Activated T-cell treated with anti-CD3 and anti-CD28 coated beads, Interleukin-2, amount 50 U/mL, for 24 hours (primary cell): ENCODE measurements at places on chromosomes 5 and 9.

- H3K4me3 ChIP-seq, result no peak overlapping the region
- DNase-seq, result peak; percentile 61
- peaks cover 50% of the 10 kb centered on the region for H3K36me3 ChIP-seq
- H3K4me1 ChIP-seq, result peaks cover 7% of the 10 kb centered on the region
- no peak overlapping the region for H3K27ac ChIP-seq
Observed at GRCh38 chr5:53095931-53096525, 13.5 kb downstream of the MOCS2 start.

GRCh38 chr5:141496038-141496437 is 7.2 kb downstream of the PCDHGC5 start:
- H3K4me1 ChIP-seq, result peaks cover 14% of the 10 kb centered on the region
- H3K27ac ChIP-seq, result no peak overlapping the region
- H3K36me3 ChIP-seq, result no peaks in the 10 kb centered on the region
- peaks cover 70% of the 10 kb centered on the region for H3K27me3 ChIP-seq
- DNase-seq, result no peak

DNA sequence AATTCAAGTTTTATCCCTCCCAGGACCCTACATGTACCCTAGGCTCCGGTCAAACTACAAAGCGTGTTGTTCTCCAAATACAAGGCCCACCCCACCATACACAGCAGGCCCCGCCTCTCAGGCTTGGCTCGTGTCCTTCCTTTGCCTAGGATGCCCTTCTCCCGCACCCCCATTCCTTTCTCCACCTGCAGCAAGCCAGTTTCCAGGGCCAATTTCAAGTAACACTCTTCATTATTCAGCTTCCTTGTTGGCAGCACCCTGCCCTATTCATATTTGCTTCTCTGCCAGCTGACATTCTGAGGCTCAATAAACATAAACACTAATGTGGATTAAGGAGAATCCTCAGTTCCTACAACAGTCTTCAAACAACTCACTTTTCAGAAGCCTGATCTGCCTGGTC is 31.7 kb downstream of the EPB41L4B start:
- no peaks in the 10 kb centered on the region for H3K36me3 ChIP-seq
- H3K27me3 ChIP-seq, result peaks cover 3% of the 10 kb centered on the region
- DNase-seq, result no peak
- H3K27ac ChIP-seq, result no peak overlapping the region
- no peaks in the 10 kb centered on the region for H3K4me1 ChIP-seq
- no peak overlapping the region for H3K4me3 ChIP-seq

- peaks cover 3% of the 10 kb centered on the region for H3K27me3 ChIP-seq
- H3K36me3 ChIP-seq, result no peaks in the 10 kb centered on the region
- H3K4me1 ChIP-seq, result peaks cover 4% of the 10 kb centered on the region
- H3K27ac ChIP-seq, result no peak overlapping the region
Observed at GRCh38 chr5:10319202-10319851, 11.6 kb upstream of the CMBL start.

DNA sequence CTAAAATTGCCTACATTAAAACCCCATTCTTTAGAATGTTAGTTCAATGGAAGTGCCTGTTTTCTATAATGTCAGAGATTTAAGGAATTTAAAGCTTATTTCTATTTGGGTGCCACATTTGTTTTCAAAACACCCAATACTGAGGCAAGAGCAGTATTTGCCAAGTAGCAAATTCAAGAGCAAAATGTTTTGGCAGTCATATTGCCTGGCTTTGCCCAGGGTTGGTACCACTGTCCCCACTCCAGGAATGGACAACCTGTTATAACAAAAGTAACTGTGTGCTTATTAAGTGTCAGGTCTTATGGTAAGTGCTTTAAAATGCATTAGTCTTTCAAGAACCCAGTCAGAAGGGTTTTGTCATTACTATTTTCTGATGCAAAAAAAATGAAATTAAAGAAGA is 19.3 kb downstream of the ITGA1 start:
- no peak for DNase-seq
- H3K4me1 ChIP-seq, result peaks cover 46% of the 10 kb centered on the region
- H3K4me3 ChIP-seq, result no peak overlapping the region
- no peaks in the 10 kb centered on the region for H3K27me3 ChIP-seq

DNA sequence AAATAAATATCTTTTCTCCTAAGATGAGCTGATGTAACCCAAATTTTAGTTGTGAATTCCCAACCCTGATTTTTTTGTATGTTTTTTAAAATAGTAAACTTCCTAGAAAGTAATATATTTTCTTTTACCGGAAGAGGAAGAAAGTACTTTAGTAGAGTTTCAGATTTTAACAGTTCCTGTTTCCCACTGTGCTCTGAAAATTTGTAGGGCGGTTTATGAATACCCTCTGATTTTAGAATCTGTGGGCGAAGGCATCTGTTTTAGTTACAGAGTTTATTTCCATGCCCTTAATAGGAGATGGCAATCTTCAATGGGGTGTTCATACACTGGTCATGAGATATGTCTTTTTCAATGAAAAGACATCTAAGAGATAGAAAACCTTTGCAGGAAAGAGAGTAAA is 3.7 kb upstream of the HOMER1 start:
- H3K4me1 ChIP-seq, result peaks cover 23% of the 10 kb centered on the region
- peaks cover 3% of the 10 kb centered on the region for H3K36me3 ChIP-seq
- H3K27ac ChIP-seq, result no peak overlapping the region
- H3K4me3 ChIP-seq, result no peak overlapping the region
- H3K27me3 ChIP-seq, result peaks cover 6% of the 10 kb centered on the region

- peaks cover 2% of the 10 kb centered on the region for H3K4me1 ChIP-seq
- no peak overlapping the region for H3K27ac ChIP-seq
- peaks cover 4% of the 10 kb centered on the region for H3K27me3 ChIP-seq
- H3K36me3 ChIP-seq, result no peaks in the 10 kb centered on the region
- no peak overlapping the region for H3K4me3 ChIP-seq
- DNase-seq, result no peak
Observed at GRCh38 chr5:73686912-73687311, 60.9 kb downstream of the ARHGEF28 start.

DNA sequence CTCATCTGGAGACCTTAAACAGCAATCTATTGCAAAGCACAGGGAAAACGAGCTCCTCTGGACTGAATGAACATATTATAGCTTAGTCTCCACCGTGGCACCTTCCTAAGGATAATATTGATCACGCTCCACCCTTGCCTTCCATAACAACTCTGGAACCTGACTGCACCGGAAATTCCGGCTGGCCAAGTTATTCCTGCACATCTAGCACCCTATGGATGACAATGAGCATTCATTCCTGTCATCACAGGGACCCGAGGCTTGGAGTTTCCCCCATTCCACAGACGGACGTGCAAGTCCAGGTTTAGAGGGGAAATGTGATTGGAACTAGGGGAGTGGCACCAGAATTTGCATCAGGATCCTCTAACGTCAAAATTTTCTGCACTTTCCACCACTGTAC is 27.5 kb downstream of the STK10 start:
- no peaks in the 10 kb centered on the region for H3K27me3 ChIP-seq
- H3K36me3 ChIP-seq, result peaks cover 58% of the 10 kb centered on the region
- peaks cover 72% of the 10 kb centered on the region for H3K4me1 ChIP-seq
- peak overlapping the region; percentile 34 for H3K27ac ChIP-seq
- H3K4me3 ChIP-seq, result no peak overlapping the region

DNA sequence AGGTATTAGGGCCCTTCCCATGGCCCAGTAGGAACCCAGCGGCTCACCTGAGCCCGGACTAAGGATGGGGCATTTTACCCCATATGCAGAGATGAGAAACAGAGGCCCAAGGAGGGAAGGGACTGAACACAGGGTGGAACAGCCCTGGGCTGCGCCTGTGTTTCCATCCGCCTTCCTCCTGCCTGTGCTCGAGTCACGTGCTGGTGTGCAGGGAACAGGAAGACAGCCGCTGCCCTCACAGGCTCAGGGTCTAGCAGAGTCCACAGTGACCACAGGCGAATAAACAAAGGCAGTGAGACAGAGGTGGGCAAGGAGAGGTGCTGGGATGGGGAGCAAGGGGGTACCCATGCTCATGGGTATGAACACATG is 129.4 kb downstream of the C9orf50 start:
- H3K27me3 ChIP-seq, result no peaks in the 10 kb centered on the region
- DNase-seq, result no peak
- peak overlapping the region; percentile 35 for H3K27ac ChIP-seq

GRCh38 chr9:136952321-136952850 is 313 bp downstream of the LCN12 start:
- no peak overlapping the region for H3K27ac ChIP-seq
- no peaks in the 10 kb centered on the region for H3K36me3 ChIP-seq
- H3K4me1 ChIP-seq, result peaks cover 13% of the 10 kb centered on the region
- DNase-seq, result no peak
- no peak overlapping the region for H3K4me3 ChIP-seq

- no peak overlapping the region for H3K4me3 ChIP-seq
- H3K27ac ChIP-seq, result no peak overlapping the region
- H3K27me3 ChIP-seq, result peaks cover 12% of the 10 kb centered on the region
- DNase-seq, result no peak
Observed at GRCh38 chr9:134386951-134387831, 60.9 kb downstream of the RXRA start.

DNA sequence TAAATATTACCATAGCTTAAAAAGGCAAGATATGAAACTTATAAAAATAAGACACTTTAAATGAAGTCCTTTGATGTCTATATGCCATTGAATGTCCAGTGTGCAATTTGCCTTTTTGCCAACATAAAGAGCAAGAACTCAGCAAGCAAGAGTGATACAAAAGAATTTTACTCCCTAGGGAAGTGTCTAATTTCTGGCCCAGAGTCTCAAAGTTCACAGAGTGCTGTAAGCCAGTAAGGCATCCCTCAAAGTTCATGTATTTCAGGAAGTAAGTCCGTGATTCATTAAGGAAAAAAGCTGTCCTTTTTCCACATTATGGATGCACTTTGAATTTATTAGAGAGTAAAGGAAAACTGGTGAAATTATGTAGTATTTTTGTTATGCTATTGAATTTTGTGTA is 185.2 kb downstream of the CCDC171 start:
- no peak overlapping the region for H3K4me3 ChIP-seq
- no peaks in the 10 kb centered on the region for H3K4me1 ChIP-seq
- H3K27ac ChIP-seq, result no peak overlapping the region
- DNase-seq, result no peak
- no peaks in the 10 kb centered on the region for H3K36me3 ChIP-seq
- H3K27me3 ChIP-seq, result no peaks in the 10 kb centered on the region
